ENCODE measurements at places on chromosomes 13 and 19. TPM values are rescaled to one million over a fixed set of nuclear protein-coding genes. Genes with fewer than 3 reads are reported as not detected.

DNA sequence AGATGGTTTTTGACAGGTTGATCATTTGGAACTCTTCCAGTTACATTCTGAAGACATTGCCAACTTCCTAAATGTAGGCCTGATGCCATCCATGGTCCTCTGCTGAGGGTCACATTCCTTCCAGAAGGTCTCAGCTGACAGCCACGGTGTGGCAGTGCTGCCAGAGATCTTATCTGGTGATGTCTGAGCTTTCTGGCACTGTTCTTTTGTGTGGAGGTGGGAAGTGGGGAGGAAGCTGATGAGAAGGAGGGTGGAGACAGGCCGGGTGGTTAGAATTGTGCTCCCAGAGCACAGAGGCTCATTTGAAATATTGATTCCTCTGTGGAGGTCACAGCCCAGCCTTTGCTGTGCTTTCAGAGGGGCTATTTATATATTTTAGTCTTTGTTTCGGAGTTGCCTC is 16.1 kb upstream of the MTIF3 start:
- DNase-seq = no peak

The SERPINE3 gene
- total RNA-seq = not detected

DNA sequence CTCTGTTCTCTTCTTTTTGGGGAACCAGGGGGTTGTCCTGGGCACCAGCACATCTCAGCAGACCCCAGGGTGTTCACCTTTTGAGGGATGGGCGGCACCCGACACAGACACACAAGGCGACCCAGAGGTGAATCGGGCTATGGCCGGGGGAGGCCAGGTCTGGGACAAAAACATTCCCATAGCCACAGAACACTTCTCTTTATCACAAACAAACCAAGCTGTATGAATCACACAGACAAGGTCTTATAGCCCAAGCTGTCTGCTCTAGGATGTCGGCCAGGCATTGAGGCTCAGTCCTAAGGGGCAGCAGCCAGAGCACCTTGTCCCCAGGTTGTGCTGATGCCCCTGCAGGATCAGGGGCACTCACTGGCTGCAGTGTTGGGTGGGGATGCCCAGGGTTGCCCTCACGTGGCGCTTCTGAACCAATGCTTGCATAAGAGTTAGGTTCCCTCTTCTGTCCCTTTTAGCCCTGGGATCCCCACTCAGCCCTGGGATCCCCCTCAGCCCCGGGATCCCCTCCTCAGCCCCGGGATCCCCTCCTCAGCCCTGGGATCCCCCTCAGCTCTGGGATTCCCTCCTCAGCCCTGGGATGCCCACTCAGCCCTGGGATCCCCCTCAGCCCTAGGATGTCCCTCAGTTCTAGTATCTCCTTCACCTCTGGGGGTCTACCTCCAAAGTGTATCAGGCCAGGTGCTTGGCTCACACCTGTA is 26.9 kb downstream of the MAU2 start:
- DNase-seq = no peak

The PPFIA3 gene
- total RNA-seq = 3.0 TPM

GRCh38 chr13:102643656-102644055 is 46.9 kb downstream of the TPP2 start:
- no peak for DNase-seq

The MPV17L2 gene
- total RNA-seq = 13.0 TPM

- DNase-seq = no peak
Measured at GRCh38 chr19:52231154-52231910, 38.1 kb upstream of the ZNF766 start.

The CALR3 gene
- not detected for total RNA-seq

The PINLYP gene
- 2.3 TPM for total RNA-seq

DNA sequence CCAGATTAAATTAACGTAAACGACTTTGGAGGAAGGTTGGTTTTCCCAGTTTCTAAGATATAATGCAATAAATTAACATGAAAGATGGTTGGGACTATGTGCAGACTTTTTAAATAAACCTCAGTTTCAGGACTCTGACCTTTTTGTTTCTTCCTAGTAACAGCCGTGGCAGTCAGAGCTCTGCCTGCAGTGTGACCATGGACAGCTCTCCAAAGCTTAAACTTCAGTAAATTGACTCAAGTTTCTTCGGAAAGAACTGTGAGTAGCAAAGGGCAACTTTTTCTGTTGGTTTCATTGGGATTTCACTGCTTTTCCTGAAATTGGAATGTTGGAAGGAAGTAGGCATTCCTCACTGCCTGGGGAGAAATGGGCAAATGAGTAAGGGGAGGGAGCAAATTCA is 4.1 kb downstream of the USP29 start:
- DNase-seq = no peak

DNA sequence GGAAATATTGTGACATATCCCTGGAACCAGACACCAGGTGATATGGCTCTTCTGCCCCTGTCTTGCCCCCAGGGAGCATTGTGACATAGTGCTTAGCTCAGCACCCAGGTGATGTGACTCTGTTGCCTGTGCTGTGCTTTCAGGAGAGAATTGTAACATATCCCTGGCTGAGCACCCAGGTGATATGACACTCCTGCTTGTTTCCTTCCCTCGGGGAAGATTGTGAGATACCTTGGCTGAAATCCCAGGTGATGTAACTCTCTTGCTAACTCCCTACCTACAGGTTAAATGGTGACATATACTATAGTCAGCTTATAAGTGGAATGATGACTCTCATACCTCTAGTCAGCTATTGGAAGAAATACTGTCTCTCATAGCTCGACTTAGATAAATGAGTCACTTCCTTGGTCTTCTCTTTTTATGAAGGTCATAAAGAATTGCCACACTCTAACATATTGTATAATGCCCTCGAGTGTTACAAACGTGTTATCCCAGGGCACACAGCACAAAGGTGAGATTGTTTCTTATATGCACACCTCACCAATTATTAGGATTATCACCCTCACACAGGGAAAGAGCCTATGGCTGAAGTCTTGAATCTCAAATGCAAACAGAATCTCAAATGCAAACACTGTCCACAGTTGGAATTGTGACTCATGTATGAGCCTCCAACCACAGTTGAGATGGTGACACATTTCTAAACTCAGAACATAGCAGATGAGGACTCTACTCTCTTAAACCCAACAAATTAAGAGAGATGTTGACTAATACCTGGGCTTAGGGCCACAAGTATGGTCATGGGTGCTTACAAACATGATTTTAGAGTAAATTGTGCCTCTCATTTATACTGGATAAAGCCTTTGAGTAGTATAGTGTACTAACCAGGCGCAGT is 32.7 kb upstream of the ZNF254 start:
- no peak for DNase-seq

GRCh38 chr19:5719274-5719960 is 529 bp downstream of the LONP1 start:
- DNase-seq = no peak

DNA sequence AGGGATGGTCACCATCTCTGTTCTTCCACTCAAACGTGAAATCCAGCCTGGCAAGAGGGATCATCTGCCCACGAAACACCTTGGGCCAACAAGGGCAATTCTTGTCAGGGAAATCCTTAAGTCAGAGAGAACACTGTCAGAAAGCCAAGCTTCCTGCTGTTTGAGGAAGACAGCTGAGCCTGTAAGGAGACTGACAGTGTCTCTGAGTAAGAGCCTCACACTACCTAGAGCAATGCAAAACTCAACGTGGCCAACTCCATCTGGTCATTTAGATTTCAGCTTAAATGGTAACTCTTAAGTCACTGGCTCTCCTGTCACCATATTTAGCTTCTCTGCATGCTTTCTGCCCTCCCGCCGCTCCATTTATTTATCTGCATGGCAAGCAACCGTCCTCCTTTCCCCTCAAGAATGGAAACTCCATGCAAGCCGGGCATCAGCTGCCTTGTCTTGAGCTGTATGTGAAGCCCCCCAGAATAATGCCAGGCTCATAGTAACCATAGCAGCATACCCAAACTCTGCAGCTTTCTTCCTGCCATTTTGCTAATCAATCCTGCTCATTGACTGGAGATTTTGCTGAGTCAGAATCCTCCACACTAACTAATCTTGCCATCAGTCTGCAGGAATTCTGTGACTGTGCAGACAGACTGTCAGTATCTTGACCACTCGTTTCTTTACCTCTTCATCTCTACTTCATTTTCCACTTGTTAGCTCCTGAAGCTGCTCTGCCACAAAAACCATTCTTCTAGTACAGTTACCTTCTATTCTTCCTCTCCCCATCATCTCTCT is 159.8 kb downstream of the IRS2 start:
- DNase-seq = no peak

GRCh38 chr13:43431290-43431716 is 355.5 kb downstream of the ENOX1 start:
- DNase-seq = no peak

DNA sequence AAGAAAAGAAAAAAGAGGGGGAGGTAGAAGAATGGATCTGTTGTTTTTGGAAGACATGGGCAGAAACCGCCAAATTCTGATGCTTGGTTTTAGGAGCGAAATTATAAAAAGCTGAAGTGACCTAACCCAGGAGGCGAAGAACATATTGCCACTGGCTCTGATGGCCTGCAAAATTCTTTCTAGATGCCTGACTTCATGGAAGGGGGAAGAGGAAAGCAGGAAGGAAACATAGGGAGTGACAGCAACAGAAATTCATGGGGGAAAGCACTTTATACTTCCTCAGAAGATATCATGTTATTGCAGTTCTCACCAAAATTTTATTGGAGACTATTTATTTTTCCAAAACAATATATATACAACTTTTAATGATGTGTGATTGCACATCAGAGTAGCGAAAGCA is 213.5 kb downstream of the DLEU7 start:
- DNase-seq = no peak

DNA sequence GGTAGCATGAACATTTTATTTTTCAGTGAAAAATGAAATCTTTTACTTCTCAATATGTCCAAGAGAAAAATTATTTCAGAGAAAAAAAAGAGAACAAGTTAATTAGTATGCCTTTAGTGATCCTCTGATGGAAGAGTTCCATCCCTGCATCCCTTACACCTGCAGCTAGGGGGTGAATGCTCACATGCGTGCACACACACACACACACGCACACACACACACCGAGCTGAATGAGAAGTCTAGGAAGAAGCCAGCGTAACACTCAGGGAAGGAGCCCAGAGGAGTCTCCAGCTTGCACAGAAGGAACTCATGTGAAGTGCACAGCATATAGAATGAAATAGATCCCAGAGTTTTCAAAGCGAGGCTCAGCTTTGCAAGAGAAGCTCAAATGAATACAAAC is 510.5 kb downstream of the IRS2 start:
- DNase-seq = no peak

GRCh38 chr19:46722421-46723022 is 5.6 kb upstream of the PRKD2 start:
- DNase-seq = no peak

The SULT2A1 gene
- total RNA-seq = not detected

DNA sequence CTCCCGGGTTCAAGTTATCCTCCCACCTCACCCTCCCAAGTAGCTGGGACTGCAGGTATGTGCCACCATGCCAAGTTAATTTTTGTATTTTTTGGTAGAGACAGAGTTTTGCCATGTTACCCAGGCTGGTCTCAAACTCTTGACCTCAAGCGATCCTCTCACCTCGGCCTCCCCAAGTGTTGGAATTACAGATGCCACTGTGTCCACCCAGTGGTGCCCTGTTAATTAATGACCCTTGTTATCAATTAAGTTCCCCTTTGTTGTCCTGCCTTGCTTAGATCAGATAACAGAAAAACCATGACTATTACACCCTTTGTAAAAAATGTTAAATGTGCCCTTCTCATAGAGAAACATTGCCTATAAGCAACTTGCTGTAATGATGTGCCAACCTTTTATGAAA is 34.4 kb upstream of the IGFL1 start:
- no peak for DNase-seq

DNA sequence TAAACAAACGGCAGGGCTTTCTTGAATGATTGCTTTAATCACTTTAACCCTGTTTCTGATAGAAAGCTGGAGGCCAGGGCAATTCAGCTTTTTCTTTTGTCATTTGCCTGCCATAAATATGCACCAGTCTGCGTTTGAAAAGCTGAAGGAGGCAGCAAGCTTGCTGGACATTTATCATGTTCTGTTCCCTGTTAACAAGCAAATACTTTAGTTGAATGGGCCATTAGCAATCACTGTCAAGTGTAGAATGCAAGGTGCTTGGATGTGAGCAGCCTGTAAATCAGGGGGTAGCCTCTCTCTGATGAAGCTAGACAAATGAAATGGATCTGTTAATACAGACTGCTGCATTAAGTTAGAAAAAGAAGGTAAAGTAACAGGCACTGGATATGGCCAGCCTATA is 7.6 kb downstream of the EFNB2 start:
- DNase-seq = no peak

DNA sequence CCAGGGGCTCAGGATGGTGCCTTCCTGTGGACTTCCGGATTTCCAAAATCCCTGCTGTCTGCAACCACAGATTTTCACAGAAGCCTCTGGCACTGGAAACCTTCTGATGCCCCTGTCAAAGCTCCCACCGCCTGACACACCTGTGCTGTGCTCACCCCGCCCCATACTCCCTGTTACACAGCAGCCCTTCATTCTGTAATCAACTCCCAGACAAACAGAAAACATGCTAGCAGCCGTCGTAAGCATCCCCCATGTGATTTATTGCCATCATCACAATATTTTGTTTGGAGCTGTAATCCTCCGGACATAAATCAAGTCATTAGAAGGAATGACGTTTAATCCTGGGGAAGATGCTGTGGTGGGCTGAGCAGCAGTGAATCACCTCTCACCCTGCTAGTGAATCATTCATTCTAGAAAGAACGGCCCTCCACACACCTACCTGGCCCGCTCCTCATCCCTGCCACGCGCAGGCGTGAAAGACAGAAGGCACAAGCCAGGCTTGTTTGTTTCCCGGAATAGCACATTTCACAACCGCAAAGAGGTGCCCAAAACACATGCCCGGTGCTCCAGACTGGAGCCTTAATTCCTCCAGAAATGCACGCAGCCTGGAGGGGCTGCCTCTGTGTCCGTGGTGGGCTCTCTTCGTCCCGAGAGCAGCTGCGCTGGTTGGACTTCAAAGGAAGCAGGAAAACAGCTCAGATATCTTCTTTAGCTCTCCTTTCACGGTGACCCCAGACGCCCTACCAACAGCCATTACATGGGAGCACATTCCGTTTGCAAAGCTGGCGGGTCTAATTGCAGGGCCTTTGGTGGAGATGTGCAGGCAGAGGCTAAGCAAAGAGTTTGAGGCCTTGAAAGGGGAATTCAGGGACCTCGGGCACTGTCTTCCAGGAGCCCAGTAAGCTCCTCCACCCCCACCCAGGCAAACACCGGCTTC is 41.3 kb upstream of the KCTD15 start:
- no peak for DNase-seq

DNA sequence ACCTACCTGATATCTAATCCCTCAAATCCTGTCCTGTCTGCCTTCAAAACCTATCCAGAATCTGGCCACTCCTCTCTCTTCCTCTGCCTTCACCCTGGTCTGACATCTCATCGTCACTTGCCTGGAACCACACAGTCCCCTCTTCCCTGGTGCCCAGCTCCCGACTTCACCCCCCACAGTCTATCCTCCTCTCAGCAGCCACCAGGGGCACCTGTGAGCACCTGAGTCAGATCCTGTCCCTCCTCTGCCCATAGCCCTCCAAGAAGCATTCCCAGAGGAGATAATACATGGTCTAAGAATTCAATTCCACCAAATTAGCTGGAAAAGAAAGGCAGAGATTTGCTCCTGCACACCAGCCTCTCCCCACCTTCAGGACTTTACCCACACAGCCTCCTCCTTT is 48.9 kb downstream of the ZNRF4 start:
- no peak for DNase-seq

GRCh38 chr19:30810726-30811125 is 438.5 kb downstream of the ZNF536 start:
- DNase-seq = no peak

- DNase-seq = no peak
Measured at GRCh38 chr13:23087880-23088279, 92.9 kb upstream of the SGCG start.

Data from pulmonary artery endothelial cell (primary cell).